ENCODE measurements at places on chromosomes 7 and 10.

DNA sequence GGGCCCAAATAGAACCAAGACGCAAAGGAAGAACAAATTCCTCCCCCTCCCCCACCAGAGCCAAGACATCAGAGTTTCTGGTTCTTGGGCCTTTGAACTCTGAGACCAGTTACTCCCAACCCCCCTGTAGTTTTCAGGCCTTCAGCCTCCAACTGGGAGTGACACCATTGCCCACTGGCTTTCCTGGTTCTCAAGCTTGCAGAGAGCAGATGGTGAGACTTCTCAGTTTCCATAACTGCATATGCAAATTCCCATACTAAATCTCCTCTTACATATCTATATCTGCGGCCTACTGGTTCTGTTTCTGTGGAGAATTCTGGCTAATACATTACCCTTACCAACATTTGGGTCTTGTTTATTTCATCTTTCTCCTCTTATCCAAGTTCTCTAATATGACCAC lies 762.9 kb downstream of the GRM8 start:
- no peaks in the 10 kb centered on the region for H3K36me3 ChIP-seq
- H3K27ac ChIP-seq, result no peak overlapping the region
- H3K4me1 ChIP-seq, result no peaks in the 10 kb centered on the region
- H3K27me3 ChIP-seq, result no peaks in the 10 kb centered on the region
- no peak overlapping the region for H3K4me3 ChIP-seq

- peak; percentile 25 for DNase-seq
- H3K4me1 ChIP-seq, result peaks cover 27% of the 10 kb centered on the region
These were observed 30.0 kb downstream of the NET1 start for GRCh38 chr10:5442065-5442989.

DNA sequence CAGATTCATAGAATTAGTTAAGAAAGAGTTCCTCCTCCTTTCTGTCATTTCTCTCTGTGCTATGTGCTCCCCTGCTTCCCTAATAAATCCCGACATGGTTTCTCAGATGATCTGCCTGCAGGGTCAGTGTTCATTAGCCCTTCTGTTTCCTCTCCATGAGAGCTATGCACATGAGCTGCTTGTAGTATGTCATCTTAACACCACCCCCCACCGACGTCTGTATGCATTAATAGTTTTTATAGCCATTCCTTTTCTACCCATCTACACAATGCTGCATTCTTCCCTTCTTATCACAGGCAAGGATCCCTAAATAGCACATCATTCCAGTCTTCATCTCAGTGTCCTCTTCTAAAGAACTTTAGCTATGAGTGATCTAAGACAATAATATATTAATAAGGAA lies 809.1 kb downstream of the ANKRD7 start:
- no peaks in the 10 kb centered on the region for H3K27me3 ChIP-seq
- DNase-seq, result no peak
- no peaks in the 10 kb centered on the region for H3K36me3 ChIP-seq
- no peaks in the 10 kb centered on the region for H3K4me1 ChIP-seq

GRCh38 chr7:49398236-49398635 lies 375.2 kb upstream of the VWC2 start:
- no peak for DNase-seq
- H3K4me3 ChIP-seq, result no peak overlapping the region
- no peaks in the 10 kb centered on the region for H3K4me1 ChIP-seq
- H3K27me3 ChIP-seq, result no peaks in the 10 kb centered on the region

- H3K27ac ChIP-seq, result peak overlapping the region; percentile 99
- H3K4me1 ChIP-seq, result peaks cover 40% of the 10 kb centered on the region
- peak; percentile 80 for DNase-seq
- peak overlapping the region; percentile 80 for H3K4me3 ChIP-seq
- H3K36me3 ChIP-seq, result peaks cover 50% of the 10 kb centered on the region
These were observed 27.8 kb downstream of the DENND10 start for GRCh38 chr10:119131512-119132240.

GRCh38 chr7:41915871-41916270 lies 213.0 kb upstream of the INHBA start:
- H3K4me3 ChIP-seq, result no peak overlapping the region
- peaks cover 26% of the 10 kb centered on the region for H3K27me3 ChIP-seq
- H3K36me3 ChIP-seq, result no peaks in the 10 kb centered on the region
- peaks cover 7% of the 10 kb centered on the region for H3K4me1 ChIP-seq

DNA sequence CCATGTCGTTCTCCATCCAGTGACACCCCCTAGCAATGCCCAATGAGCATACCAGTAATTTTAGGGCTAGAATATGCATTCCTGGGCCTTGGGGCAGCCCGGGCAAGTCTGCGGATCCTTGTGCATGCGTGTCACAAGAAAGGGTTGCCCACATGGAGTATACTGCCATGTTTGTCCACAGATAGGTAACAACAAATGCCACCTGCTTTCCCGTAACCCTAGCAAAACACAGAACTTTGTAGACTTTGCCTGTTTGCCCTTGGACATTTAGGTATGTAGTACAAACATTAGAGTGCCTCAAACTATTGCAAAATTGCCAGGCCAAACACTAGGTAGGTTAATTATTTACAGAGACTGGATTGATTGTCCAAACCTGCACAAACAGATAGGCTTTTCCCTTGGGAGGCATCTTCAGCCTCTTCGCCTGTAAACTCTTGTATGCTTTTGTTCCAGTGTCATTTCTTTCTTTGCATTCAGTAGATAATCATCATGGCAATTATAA lies 117.0 kb downstream of the ADCY1 start:
- no peak overlapping the region for H3K4me3 ChIP-seq
- no peak for DNase-seq
- H3K27me3 ChIP-seq, result no peaks in the 10 kb centered on the region
- H3K36me3 ChIP-seq, result no peaks in the 10 kb centered on the region
- no peak overlapping the region for H3K27ac ChIP-seq

GRCh38 chr7:93171606-93172226 lies 23.5 kb upstream of the SAMD9L start:
- H3K27ac ChIP-seq, result no peak overlapping the region
- no peak for DNase-seq
- H3K27me3 ChIP-seq, result peaks cover 8% of the 10 kb centered on the region
- peaks cover 2% of the 10 kb centered on the region for H3K36me3 ChIP-seq
- H3K4me3 ChIP-seq, result no peak overlapping the region
- no peaks in the 10 kb centered on the region for H3K4me1 ChIP-seq

DNA sequence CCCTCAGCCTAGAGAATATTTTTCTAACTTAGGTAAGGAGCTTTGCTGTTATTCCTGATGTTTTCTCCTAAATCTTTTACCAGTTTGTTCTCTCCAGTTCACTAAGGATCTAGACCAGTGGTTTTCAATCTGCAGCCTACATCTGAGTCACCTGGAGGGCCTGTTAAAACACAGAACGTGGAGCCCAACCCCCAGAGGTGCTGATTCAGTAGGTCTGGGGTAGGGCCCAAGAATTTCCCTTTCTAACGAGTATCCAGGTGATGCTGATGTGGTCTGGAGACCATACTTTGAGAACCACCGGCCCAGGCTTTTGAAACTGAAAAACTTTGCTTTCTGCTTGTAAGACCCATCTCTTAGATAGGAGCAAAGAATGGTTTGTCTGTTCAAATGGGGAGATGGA lies 51.2 kb upstream of the KMT2E start:
- no peak overlapping the region for H3K4me3 ChIP-seq
- peak overlapping the region; percentile 70 for H3K27ac ChIP-seq
- peaks cover 14% of the 10 kb centered on the region for H3K4me1 ChIP-seq
- no peaks in the 10 kb centered on the region for H3K27me3 ChIP-seq
- peak; percentile 48 for DNase-seq

- peaks cover 5% of the 10 kb centered on the region for H3K27me3 ChIP-seq
- no peak for DNase-seq
These were observed 107.0 kb downstream of the NRP1 start for GRCh38 chr10:33227489-33227888.

GRCh38 chr10:117942226-117942625 lies 104.5 kb downstream of the RAB11FIP2 start:
- peaks cover 5% of the 10 kb centered on the region for H3K4me1 ChIP-seq
- no peak overlapping the region for H3K27ac ChIP-seq
- no peak overlapping the region for H3K4me3 ChIP-seq
- H3K36me3 ChIP-seq, result no peaks in the 10 kb centered on the region
- peaks cover 10% of the 10 kb centered on the region for H3K27me3 ChIP-seq

GRCh38 chr10:31011017-31011664 lies 20.5 kb downstream of the ZNF438 start:
- no peak for DNase-seq
- H3K27ac ChIP-seq, result no peak overlapping the region
- H3K4me3 ChIP-seq, result no peak overlapping the region
- H3K36me3 ChIP-seq, result peaks cover 9% of the 10 kb centered on the region

GRCh38 chr7:43508461-43508860 lies 74.4 kb upstream of the STK17A start:
- no peaks in the 10 kb centered on the region for H3K36me3 ChIP-seq
- peaks cover 5% of the 10 kb centered on the region for H3K27me3 ChIP-seq
- peaks cover 5% of the 10 kb centered on the region for H3K4me1 ChIP-seq
- H3K27ac ChIP-seq, result no peak overlapping the region
- no peak for DNase-seq
- H3K4me3 ChIP-seq, result no peak overlapping the region

DNA sequence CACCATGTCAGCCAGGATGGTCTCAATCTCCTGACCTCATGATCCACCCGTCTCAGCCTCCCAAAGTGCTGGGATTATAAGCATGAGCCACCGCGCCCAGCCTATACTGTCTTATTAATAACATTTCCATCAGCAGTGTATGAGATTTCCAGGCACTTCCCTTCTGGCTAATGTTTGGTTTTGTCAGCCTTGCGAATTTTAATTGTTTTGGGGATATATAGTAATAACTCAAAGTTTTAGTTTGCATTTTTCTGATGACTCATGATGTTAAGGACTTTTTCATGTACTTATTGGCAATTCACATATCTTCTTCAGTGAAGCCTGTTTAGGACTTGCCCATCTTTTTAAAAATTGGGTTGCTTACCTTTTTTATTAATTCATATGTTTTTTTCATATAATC lies 76.0 kb downstream of the TMEM270 start:
- H3K27ac ChIP-seq, result no peak overlapping the region
- no peaks in the 10 kb centered on the region for H3K4me1 ChIP-seq
- peaks cover 14% of the 10 kb centered on the region for H3K27me3 ChIP-seq
- H3K36me3 ChIP-seq, result peaks cover 2% of the 10 kb centered on the region
- H3K4me3 ChIP-seq, result no peak overlapping the region

DNA sequence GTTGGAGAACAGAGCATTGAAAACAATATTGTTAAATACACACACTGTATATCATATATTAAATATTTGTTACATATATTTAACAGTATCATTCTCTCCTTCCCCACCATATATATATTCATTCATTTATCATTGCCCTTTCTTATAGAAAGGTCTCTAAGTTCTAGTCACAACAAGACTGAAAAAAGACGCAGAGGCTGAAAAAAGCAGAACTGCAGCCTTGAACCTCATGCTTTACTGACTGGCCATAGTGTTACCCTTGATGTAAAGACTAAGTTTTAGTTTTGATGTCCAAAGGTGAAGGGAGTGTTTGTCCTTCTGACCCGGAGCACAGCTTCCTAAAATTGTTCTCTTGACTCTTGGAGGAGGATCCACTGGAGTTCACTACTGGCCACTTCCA lies 247.9 kb downstream of the PTEN start:
- H3K27ac ChIP-seq, result no peak overlapping the region
- DNase-seq, result no peak
- H3K36me3 ChIP-seq, result no peaks in the 10 kb centered on the region
- peaks cover 30% of the 10 kb centered on the region for H3K4me1 ChIP-seq
- H3K27me3 ChIP-seq, result peaks cover 4% of the 10 kb centered on the region

GRCh38 chr10:3774814-3775695 lies 10.0 kb downstream of the KLF6 start:
- peak overlapping the region; percentile 81 for H3K27ac ChIP-seq
- H3K4me1 ChIP-seq, result peaks cover 52% of the 10 kb centered on the region
- H3K36me3 ChIP-seq, result peaks cover 51% of the 10 kb centered on the region

GRCh38 chr10:128723631-128724205 lies 597.5 kb upstream of the MKI67 start:
- no peak for DNase-seq
- H3K4me3 ChIP-seq, result no peak overlapping the region
- H3K36me3 ChIP-seq, result no peaks in the 10 kb centered on the region
- no peaks in the 10 kb centered on the region for H3K27me3 ChIP-seq

GRCh38 chr7:77428777-77429231 lies 12.7 kb upstream of the GSAP start:
- H3K36me3 ChIP-seq, result no peaks in the 10 kb centered on the region
- no peak overlapping the region for H3K27ac ChIP-seq
- H3K4me1 ChIP-seq, result peaks cover 25% of the 10 kb centered on the region

GRCh38 chr10:95391164-95391563 lies 100.4 kb upstream of the PDLIM1 start:
- no peak overlapping the region for H3K4me3 ChIP-seq
- H3K4me1 ChIP-seq, result peaks cover 8% of the 10 kb centered on the region
- no peaks in the 10 kb centered on the region for H3K36me3 ChIP-seq

- no peak overlapping the region for H3K4me3 ChIP-seq
- H3K36me3 ChIP-seq, result no peaks in the 10 kb centered on the region
- DNase-seq, result no peak
- H3K4me1 ChIP-seq, result no peaks in the 10 kb centered on the region
- no peaks in the 10 kb centered on the region for H3K27me3 ChIP-seq
These were observed 440.7 kb downstream of the PLXDC2 start for GRCh38 chr10:20256969-20257368.

DNA sequence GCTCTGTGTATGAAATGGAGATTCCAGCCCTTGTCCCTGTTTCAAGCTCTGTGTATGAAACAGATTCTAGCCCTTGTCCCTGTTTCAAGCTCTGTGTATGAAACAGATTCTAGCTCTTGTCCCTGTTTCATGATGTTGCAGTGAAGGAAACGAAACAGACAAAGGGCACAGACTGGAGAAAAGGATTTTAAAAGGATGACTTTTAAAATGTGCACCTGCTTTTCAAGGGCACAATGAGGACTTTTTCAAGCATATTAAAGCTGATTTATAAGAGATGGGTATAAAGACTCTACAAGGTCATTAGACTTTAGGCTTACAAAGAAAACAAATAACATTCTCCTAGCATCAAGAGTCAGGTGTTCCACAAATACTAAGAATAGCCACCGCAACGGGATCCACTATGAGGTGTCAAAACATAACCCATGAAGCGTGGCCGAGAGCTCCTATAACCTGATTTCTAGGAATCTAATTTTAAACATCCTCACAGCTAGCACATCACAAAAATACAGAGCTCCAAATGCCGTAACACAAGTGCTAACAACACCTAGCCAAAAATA lies 29.0 kb downstream of the DIP2C start:
- H3K4me3 ChIP-seq, result no peak overlapping the region
- no peak for DNase-seq
- peaks cover 3% of the 10 kb centered on the region for H3K4me1 ChIP-seq
- H3K27me3 ChIP-seq, result peaks cover 4% of the 10 kb centered on the region
- no peaks in the 10 kb centered on the region for H3K36me3 ChIP-seq

GRCh38 chr10:76122056-76122455 lies 690.6 kb downstream of the LRMDA start:
- no peaks in the 10 kb centered on the region for H3K36me3 ChIP-seq
- H3K4me1 ChIP-seq, result no peaks in the 10 kb centered on the region
- H3K27ac ChIP-seq, result no peak overlapping the region
- DNase-seq, result no peak
- no peaks in the 10 kb centered on the region for H3K27me3 ChIP-seq
